ENCODE measurements at places on chromosomes 1 and 21. TPM values are rescaled to one million over a fixed set of nuclear protein-coding genes. Genes with fewer than 3 reads are reported as not detected.
A peak's percentile ranks its signal among the peaks of the same experiment; 100 is the strongest.

CLEC20A gene
- not detected for total RNA-seq

SERBP1 gene
- total RNA-seq = 696 TPM

DNALI1 gene
- total RNA-seq = 5.4 TPM

LINGO4 gene
- total RNA-seq = not detected

DNA sequence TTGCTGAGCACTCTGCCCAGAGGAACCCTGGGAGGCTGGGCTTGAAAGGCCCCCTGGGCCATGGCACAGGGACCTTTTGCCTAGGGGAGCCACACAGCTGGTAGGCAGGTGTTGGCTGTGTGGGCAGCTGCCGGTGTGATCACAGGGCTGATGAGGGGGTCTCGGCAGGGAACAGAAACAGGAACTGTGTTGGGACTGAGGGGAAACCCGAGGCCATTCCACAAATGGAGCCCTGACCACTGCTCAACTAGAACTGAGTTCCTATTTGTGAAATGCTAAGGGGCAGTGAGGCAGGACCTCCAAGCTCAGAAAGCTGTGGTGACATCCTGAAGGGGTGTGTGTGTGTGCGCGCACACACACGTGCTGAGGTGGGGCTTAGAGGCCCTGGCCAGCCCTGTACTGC is 6.4 kb upstream of the THEM5 start:
- H3K27ac ChIP-seq = no peak overlapping the region
- DNase-seq = no peak
- no peak overlapping the region for H3K4me3 ChIP-seq
- H3K27me3 ChIP-seq = peaks cover 77% of the 10 kb centered on the region

- H3K36me3 ChIP-seq = no peaks in the 10 kb centered on the region
- no peak overlapping the region for H3K4me3 ChIP-seq
- no peak for DNase-seq
- no peaks in the 10 kb centered on the region for H3K27me3 ChIP-seq
Measured at GRCh38 chr1:41631971-41632370, 147.5 kb upstream of the EDN2 start.

GRCh38 chr1:155006601-155007101 is 4.0 kb downstream of the ZBTB7B start:
- H3K4me3 ChIP-seq = no peak overlapping the region
- DNase-seq = peak; percentile 65
- H3K27me3 ChIP-seq = no peaks in the 10 kb centered on the region
- H3K27ac ChIP-seq = no peak overlapping the region

- no peaks in the 10 kb centered on the region for H3K36me3 ChIP-seq
- no peaks in the 10 kb centered on the region for H3K27me3 ChIP-seq
Measured at GRCh38 chr1:97505289-97505688, 415.5 kb downstream of the DPYD start.

- no peak for DNase-seq
- peaks cover 23% of the 10 kb centered on the region for H3K4me1 ChIP-seq
- H3K27ac ChIP-seq = no peak overlapping the region
- no peaks in the 10 kb centered on the region for H3K36me3 ChIP-seq
- H3K4me3 ChIP-seq = no peak overlapping the region
Measured at GRCh38 chr1:159908031-159908940, 8.3 kb upstream of the CFAP45 start.

- peaks cover 9% of the 10 kb centered on the region for H3K4me1 ChIP-seq
- H3K36me3 ChIP-seq = no peaks in the 10 kb centered on the region
- H3K4me3 ChIP-seq = no peak overlapping the region
- no peak for DNase-seq
- H3K27ac ChIP-seq = no peak overlapping the region
Measured at GRCh38 chr21:36671836-36672235, 27.1 kb upstream of the SIM2 start.
